ENCODE measurements at places on chromosomes 7 and 10.

- DNase-seq = no peak
These were observed 11.9 kb upstream of the NDUFA5 start for GRCh38 chr7:123569352-123570010.

DNA sequence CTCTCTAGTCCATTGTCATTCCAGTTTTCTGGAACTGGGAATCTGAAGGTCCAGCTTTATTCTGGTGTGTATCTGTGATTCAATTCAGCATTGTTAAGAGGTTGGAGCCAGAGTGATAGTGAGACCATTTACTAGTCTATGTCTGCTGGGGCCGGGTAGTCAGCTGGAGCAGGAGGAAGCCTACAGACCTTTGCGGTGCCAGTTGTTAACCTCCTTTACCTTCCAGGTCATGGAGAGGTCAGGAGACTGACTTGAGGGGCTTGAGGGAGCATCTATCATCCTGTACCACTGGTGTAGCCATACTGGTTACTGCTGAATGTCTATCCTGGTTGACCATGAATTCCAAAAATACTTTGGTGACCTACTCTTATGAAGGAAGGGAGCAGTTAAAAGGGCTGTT, 9.2 kb upstream of the CSTF2T start:
- DNase-seq = no peak

DNA sequence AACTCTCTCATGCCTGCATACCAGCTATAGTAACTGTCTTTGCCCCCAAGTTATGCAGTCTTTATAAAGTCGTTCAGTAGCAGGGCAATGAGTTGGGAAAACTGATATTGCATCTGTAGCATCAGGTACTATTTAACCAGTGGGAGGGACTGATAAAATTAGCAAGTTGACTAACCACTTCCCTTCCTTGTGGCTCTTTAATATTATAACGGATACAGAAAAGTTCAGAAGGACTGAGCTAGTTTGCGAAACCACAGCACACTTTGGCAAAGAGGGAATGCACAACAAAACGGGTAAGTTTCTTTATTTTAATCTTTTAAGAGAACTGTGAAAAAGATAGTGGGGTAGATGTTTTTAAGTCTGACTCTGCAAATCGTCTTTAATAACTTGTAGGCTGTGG, 205.3 kb upstream of the HDAC9 start:
- DNase-seq = no peak

GRCh38 chr10:21083861-21084260, 186.8 kb upstream of the NEBL start:
- no peak for DNase-seq

- DNase-seq = no peak
These were observed 70.5 kb downstream of the SEMA3A start for GRCh38 chr7:84123965-84124547.

- DNase-seq = no peak
These were observed 49.4 kb downstream of the CXCL12 start for GRCh38 chr10:44335330-44336021.

DNA sequence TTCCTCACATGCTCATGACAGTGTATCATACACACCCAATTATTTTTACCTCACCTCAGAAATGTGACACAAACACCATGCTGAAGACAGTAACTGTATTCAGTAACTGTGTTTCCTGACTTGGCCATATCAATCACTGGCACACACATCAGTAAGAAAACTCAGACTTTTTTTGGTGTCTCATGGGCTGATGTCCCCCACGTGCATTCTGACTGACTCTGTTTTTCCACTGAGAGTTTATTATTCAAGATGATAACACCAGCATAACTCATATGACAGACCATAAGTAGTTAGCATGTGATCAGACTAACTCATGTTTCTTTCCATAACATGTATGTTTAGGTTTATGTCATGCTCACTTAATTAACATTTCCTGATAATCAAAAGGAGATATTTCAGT, 124.8 kb downstream of the CD36 start:
- no peak for DNase-seq

DNA sequence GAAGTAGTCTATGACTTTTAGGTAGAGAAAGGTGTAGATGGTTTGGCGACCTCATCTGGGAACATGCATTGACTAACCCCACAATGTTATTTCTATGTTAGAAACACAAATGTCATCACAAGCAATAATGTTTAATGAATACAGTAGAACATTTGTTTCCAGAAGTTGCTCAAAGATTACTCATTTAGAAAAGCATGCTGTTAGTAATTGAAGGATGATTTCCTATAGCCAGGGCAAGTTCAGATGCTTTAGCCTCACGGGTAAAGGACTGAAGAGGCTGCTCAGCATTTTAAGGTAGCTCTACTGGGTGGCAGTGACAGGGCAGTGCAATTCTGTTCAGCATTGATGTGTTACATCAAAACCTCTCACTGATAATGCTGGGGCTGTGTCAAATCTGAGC, 199.3 kb upstream of the FZD1 start:
- DNase-seq = no peak

GRCh38 chr7:14024406-14024805, 34.9 kb upstream of the ETV1 start:
- DNase-seq = no peak

GRCh38 chr7:159010937-159011721, 133.5 kb downstream of the VIPR2 start:
- no peak for DNase-seq

All from stimulated activated CD4-positive, alpha-beta T cell treated with anti-CD3 and anti-CD28 coated beads, Interleukin-12 subunit alpha, Interleukin-12 subunit beta, amount 100 ng/mL, for 4 hours (primary cell).